NCI-H446 (cell line): ENCODE measurements at places on chromosomes 3 and 15.

- no peak for DNase-seq
These were observed 189.1 kb downstream of the FAM43A start for GRCh38 chr3:194874783-194875182.

DNA sequence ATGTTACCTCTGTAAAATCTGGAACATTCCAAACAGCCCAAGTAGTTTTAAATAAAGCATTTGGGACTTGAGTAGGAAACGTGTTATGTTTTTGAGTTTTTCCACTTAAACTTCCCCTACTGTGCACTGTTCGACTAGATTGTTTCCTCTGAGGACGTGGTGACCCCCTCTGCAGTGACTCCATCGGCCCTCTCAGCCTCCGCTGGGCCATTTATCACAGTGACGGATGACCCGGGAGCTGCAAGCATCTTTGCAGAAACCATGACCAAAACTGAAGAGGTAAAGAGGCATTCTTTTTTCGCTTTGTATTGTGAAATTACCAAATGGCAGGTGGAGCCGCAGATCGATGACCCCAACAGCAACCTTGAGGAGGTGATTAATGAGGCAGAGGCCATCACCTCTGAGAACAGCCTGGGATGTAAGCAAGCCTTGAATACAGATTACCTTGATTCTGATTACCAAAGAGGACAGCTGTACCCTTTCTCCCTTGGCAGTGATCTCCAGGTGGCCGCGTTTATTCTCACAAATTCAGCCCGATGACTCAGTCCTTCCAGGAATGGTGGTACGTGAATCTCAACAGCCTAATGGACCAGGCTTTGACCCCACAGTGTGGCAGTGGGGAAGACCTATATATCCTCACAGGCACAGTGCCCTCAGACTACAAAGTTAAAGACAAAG lies 79.1 kb upstream of the FAN1 start:
- no peak for DNase-seq

DNA sequence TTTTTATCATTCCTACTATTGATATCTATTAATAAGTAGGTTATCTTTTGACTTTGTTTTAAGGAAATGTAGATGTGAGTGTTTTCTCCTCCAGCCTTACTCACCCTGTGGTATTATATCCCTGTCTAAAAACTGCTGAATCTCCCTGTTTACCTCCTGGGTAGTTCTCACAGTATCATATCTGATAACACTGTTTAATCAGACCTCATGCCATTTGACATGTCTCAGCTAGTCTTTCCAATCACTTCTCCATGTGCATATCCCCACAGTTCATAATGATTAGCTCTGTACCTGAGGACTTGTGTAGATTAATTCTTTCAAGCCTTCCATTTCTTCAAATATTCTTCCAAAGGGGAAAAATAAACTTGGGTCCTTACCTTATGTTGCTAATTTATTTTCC lies 30.7 kb downstream of the DUOX2 start:
- DNase-seq = no peak

GRCh38 chr3:8436661-8437287 lies 64.8 kb upstream of the LMCD1 start:
- no peak for DNase-seq

- DNase-seq = no peak
These were observed 124.2 kb downstream of the EEFSEC start for GRCh38 chr3:128277378-128278069.

- DNase-seq = no peak
These were observed 58.3 kb downstream of the SLCO3A1 start for GRCh38 chr15:91911844-91912243.

GRCh38 chr15:90838139-90838538 lies 30.2 kb upstream of the FURIN start:
- DNase-seq = no peak

DNA sequence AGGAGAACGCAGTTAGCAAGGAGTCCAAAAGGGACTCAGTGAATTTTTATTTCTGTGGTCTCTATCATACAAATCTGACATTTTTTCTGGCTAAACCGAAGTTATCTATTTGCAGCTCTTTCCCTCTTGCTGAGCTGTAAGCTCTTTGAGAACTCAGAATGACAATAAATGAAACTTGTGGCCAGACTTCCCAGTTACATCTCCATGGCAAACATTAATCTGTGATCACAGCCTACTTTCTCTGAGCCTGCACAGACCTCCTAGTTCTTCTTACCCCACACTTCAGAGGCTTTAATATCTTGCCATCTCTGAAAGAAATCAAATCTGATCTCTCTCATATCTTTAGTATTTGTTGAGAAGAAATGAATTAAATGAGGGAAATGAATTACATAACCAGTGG lies 58.0 kb downstream of the PLD1 start:
- DNase-seq = no peak

DNA sequence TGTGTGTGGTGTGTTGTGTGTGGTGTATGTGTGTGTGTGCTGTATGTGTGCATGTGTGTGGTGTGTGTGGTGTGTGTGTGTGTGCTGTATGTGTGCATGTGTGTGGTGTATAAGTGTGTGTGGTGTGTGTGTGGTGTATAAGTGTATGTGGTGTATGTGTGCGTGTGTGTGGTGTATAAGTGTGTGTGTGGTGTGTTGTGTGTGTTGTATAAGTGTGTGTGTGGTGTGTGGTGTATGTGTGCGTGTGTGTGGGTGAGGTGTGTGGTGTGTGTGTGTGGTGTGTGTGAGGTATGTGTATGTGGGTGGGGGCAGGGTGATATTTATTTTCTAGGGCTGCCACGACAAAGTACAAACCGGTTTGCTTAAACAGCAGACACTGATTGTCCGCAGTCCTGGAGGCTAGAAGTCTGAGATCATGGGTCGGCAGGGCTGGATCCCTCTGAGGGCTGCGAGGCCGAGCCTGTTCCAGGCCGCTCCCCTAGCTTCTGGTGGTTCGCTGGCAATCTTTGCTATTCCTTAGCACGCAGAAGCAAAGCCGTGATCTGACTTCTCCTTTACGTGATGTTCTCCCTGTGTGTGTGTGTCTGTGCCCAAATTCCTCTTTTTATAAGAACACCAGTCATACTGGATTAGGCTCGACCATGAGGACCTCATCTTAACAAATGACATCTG lies 160.2 kb downstream of the XXYLT1 start:
- no peak for DNase-seq

DNA sequence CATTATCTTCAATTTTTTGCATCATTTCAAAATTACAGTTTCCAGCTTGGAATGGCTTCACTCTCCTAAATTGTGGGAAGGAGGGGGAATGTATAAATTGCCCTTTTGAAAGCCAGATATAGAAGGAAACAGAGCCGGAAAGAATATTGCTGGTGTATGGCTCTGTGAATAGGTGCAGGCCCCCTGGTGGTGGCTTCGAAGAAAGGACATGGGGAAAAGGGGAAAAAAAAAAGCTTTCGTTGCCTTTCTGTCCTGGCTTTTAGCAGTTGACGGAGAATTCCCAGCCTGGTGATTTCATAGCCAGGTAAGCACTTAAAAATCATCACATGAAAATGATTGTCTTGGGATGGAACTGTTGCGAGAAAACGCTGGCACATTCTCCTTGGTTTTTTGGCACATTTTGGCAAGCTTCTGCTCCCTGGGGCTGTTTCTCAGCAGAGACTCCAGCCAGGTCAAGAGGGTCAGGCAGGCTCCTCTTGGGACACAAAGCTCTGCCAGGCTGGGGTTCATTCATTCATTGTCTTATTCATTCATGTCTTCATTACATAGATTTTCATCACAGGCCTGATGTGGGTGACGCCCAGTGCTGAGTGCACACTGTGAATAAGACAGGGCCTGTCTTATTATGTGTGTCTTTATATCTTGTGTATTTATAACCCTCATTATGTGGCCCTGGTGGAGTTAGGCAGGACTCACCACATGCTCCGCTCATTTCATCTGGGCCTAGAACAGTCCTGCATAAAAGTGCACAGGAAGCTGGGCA lies 300.0 kb upstream of the TPM1 start:
- DNase-seq = peak; percentile 59

GRCh38 chr3:161700998-161701397 lies 204.4 kb downstream of the OTOL1 start:
- DNase-seq = no peak

DNA sequence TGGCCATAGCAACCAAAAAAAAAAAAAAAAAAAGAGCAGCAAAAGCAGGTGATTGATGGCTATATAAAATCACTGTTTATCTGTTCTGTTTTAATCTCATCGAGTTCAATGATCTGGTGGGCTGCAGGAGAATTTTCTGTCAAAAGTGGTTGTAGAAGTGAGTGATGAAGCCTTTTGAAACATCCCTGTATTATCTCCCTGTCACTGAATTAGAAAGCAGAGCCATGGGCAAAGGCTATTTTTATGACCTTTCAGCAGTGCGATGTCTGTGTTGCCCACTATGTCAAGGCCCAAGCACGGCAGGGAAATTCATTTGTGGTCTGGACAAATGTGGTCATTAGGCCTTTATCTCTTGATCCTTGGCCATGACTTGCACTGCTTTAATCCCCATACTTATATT lies 59.9 kb downstream of the OTOL1 start:
- DNase-seq = no peak

GRCh38 chr3:46902188-46902631 lies 24.7 kb downstream of the PTH1R start:
- no peak for DNase-seq

DNA sequence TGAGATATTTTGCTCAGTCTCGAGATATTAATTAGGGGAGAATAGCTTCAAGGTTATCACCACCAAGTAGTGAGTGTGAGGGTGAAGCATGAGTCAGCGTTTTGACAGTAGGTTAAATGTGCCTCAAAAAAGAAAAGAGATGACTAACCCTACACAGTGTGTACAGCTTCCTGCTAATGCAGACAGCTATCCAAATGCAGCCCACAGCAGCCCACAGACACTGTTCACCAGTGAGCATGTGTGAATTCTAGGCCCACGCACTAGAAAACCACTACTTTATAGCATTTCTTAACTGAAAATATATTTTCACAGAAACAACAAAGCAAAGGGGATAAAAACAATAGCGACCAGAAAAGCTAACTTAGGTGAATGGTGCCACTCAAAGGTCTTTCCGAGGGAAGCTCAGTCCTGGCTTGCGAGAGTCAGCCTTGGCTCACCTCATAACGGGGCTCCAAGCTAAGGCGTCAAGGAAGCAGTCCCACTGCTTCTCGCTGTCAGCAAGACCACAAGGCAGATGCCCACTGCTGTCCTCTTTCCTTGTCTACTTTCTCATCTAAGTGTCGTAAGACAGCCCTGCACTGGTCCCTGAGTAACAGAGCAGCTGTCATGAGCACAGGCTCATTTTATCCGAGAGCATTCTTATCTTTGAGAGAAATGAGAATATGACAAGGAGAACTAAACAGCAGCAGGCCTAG lies 47.6 kb downstream of the TXNRD3 start:
- no peak for DNase-seq

DNA sequence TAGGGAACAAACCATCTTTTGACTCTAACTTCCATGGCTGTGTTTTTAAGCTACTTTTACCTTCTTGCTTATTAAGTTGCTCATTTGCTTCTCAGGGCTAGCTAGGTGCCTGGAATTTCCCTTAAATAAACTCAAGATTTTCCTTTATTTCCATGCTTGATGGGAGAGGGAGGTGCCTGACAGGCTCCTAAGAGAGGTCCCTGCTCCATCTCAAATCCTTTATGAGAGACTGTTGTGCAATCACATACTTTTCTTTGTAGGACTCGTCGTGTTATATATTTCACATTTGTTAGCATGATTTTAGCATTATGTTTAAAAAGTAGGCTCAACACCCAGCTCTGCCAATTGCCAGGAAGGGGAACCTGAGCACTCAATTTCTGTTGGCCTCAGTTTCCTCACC lies 95.7 kb downstream of the SAMMSON start:
- DNase-seq = no peak

GRCh38 chr3:111070772-111071256 lies 802 bp upstream of the NECTIN3 start:
- DNase-seq = no peak

DNA sequence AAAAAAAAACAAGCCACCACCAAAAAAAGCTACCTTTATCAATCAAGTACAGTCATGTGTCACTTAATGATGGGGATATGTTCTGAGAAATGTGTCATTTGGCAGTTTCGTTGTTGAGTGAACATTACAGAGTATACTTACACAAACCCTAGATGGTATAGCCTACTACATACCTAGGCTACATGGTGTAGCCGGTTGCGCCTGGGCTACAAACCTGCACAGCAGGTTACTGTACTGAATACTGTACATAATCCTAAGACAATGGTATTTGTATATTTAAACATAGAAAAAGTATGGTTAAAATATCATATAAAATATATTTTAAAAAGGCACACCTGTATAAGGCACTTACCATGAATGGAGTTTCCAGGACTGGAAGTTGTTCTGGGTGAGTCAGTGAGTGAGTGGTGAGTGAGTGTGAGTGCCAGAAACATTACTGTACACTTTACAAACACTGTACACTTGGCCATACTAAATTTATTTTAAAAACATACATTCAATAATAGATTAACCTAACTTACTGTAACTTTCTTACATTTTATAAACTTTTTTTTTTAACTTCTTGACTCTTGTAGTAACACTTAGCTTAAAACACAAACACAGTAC lies 25.9 kb upstream of the JMJD7 start:
- no peak for DNase-seq

DNA sequence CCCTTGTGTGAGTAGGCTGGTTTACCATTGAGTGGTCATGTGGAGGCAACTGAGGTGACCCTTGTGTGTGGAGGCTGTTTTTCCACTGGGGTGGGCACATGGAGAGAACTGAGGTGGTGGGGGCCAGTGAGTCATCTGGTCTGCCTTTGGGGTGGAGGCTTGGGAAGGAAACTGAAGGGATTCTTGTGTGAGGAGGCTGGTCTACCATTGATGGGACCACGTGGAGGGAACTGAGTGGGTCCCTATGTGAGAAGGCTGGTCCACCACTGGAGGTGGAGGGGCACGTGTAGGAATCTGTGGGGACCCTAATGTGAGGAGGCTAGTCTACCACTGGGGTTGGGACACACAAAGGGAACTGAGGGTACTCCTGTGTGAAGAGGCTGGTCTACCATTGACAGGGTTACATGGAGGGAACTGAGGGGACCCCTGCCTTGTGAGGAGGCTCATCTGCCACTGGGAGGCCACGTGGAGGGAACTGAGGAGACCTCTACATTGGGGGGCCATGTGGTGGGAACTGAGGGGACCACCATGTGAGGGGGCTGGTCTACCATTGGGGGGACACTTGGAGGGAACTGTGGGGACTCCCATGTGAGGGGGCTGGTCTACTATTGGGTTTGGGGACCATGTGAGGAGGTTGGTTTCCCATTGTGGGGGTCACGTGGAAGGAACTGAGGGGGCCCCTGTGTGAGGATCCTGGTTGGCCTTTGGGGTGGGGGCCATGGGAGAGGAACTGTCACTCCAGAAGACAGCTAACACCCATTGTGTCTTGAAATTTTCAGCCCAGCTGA lies 164.5 kb downstream of the WNT7A start:
- DNase-seq = no peak

GRCh38 chr3:185647134-185647879 lies 61.2 kb downstream of the SENP2 start:
- no peak for DNase-seq

GRCh38 chr15:96324192-96324895 lies 6.2 kb upstream of the NR2F2 start:
- DNase-seq = no peak
